ENCODE measurements at places on chromosomes 7 and 10.

GRCh38 chr7:71543396-71543795, 411.5 kb downstream of the GALNT17 start:
- no peak for DNase-seq

DNA sequence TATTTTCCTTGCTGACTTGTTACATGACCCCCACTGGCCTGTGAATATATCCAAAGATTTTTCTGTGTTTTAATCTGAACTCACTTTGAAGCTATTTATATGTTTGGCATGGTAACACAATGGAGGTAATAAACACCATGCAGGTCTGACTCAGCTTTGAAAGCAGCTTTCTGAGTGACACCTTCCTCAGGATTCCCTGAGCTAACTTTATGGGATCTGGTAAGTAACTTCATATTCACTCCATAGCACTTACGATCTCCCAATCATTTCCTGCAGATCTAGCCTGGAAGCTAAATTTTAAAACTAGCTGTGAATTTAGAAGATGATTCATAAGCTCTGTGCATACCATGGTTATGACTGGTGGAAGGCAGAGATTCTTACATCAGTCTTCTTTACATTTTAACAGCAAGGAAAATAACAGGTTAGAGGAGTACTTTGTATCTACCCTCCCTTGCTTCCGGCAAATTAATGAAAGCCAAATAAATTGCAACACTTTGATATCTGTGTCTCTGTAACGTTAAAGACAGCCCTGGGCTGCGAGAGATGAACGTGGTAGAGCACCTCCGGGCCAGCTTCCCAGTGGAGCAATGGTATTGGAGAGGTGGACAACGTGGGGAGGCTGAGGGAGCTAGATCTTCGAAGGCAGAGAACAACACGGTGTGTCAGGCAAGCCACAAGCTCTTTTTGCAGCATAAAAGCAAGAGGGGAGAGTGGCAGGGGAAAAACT, 170.2 kb upstream of the KLF14 start:
- DNase-seq, result peak; percentile 85

GRCh38 chr7:120941064-120941463, 9.5 kb upstream of the ING3 start:
- DNase-seq, result no peak

DNA sequence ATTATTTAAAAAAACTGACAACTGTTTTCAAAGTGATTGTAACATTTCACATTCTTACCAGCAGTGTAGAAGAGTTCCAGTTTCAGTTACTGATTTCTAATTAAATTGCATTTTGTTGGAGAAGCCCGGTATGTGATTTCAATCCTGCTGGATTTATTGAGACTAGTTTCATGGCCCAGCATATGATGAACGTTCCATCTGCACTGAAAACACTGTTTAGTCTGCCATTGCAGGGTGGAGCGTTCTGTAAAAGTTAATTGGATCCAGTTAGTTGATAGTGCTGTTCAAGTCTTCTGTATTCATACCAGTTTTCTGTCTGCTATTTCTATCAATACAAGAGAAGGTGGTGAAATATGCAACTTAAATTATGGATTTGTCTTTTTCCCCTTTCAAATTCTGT, 37.3 kb upstream of the CCNY start:
- DNase-seq, result no peak

DNA sequence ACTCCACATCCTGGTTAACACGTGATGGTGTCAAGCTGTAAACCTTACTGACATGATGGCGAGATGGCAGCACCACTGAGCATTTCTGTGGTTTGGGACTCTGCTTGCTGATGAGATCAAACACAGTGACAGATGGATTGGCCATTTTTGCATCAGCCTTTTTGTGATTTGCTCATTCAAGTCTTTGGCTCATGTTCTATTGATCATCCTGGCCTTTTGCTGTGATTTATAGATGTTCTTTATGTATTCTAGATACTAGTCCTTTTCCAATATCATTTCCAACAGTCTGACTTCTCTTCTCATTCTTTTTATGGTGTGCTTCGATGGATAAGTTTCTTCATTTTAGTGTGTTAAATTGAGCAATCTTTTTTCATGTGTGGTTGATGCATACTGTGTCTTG, 24.7 kb upstream of the DIP2C start:
- no peak for DNase-seq

- DNase-seq, result no peak
Observed at GRCh38 chr10:33336582-33337325, 2.3 kb upstream of the NRP1 start.

GRCh38 chr7:155560982-155561686, 14.8 kb upstream of the CNPY1 start:
- DNase-seq, result no peak

DNA sequence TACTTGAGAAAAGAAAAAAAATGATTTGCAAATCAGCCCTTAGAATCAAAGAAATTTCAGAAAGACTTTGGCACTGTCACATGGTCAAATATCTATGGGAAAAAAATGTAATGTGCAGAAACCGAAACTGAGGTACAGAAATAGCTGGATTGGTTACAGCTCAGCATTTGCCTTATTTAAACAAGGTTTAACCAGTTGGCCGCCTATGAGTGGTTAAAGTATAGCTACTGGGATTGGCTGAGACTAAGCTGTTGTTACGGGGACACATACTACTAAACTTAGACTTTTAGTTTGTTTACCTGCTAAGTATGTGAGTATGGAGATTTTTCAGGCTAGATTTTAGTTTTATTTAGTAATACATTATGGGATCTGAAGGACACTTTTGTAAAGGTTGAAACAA, 38.6 kb downstream of the SFTPD start:
- DNase-seq, result no peak

DNA sequence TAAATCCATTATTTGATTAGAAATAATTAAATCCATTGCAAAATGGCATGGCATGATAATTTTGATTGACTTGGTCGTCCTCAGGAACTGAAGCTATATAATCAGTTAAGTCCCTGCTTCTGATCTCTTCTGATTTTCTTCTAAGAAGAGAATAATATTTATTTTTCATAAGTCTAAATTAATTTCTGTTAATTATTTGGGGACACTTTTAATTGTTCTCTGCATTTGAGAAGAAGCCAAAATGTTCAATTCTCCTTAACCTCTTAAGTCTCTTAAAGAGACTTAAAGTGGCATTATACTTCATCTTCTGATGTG, 67.2 kb downstream of the CAV1 start:
- no peak for DNase-seq

DNA sequence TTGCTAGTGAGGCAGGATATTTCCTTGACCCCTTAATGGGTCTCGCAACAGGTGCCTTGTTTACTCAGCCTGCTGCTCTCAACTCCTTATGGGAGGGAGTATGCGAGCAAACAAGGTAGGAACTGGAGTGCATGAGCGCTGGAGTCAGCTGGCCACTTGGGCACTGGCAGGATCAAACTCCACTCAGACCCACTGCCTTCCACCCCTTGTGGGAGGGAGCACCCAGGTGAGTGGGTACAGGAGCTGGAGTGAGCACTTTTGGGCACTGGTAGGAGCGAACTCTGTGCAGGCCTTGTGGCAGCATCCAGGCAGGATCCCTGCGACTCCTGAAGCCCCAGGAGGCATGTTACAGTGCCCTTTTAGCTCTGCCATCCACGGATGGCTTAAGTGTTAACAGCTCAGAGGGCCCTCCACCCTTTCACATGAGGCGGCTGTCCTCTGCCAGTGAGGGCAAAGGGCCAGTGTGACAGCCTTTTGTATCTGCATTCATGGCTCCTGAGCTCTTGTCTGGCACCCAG, 123.2 kb downstream of the ST7 start:
- DNase-seq, result peak; percentile 3

GRCh38 chr7:3117488-3118231, 74.0 kb upstream of the CARD11 start:
- no peak for DNase-seq

DNA sequence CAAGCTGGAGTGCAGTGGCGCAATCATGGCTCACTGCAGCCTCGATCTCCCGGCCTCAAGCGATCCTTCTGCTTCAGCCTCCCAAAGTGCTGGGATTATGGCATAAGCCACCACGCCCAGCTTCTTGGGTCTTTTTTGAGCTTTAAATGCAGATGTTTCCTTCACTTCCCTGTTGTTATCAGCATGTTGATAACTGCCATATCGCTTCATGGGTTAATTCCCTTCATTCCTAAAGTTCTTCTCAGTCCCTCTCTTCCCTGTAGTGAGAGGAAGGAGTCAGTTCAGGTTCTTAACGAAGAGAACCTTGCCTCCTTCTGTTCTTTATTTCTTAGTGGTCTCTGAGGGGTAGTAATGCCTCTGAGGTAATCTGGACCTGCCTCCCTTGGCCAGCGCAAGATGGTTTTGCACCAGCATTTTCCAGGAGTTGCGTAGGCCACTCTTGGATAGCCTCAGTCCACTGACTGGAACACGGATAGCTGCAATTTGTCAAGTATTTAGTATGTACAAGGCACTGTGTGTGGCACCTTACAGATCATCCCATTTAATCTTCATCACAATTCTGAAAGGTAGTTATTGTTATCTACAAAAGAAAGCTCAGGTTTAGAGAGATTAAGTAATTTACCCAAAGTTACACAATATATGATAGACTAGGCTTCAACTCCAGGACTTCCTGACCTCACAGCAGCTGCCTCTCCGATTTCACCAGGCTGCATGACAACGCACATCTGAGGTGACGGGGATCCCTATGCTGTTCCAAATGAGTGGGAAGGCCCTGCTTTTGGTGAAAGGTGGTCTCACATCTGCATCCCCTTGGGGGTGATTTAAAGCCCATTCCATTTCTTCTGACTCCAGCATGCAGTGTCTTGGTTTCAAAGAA, 60.5 kb downstream of the GATA3 start:
- DNase-seq, result no peak

DNA sequence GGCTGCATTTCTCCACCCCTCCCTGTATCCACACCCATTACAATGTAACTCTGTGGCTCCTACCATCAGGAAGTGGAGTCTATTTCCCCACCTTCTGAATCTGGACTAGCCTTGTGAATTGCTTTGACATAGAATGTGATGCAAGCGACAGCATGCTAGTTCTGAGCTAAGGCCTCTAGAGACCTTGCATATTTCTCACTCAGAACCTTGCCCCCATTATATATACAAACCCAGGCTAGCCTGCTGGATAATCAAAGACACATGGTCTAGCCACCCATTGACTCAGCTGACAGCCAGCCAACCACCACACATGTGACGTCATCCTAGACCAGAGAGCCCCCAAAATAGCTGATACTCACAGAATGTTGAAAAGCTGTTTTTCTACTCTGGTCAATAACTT, 77.9 kb downstream of the CCDC71L start:
- no peak for DNase-seq

DNA sequence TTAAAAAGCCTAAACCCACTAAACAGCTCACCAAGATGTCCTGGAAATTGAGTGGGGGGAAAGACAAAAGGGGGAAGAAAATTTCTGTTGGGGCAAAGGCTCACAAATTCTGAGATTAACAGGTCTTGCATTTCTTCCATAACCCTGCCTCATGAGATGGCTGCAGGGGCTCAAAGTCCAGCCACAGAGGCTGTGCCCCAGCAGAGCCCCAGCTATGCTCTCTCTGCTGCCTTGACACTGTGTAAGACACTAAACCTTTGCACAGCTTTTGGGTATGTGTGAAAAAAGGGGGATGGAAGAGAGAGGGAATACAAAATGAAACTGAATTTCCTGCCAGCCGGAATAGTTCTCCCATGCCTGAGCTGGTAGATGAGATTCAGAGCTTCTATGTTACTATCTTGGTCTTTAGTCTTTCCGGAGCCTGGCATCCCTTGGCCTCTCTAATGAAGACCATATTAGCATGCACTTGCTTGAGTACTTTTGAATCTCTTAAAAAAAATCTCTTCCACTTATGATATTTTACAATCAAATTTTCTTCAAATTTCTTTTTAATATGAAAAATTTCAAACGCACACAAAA, 240.0 kb upstream of the IMMP2L start:
- peak; percentile 9 for DNase-seq

GRCh38 chr7:155145477-155146255, 75.5 kb downstream of the HTR5A start:
- no peak for DNase-seq

DNA sequence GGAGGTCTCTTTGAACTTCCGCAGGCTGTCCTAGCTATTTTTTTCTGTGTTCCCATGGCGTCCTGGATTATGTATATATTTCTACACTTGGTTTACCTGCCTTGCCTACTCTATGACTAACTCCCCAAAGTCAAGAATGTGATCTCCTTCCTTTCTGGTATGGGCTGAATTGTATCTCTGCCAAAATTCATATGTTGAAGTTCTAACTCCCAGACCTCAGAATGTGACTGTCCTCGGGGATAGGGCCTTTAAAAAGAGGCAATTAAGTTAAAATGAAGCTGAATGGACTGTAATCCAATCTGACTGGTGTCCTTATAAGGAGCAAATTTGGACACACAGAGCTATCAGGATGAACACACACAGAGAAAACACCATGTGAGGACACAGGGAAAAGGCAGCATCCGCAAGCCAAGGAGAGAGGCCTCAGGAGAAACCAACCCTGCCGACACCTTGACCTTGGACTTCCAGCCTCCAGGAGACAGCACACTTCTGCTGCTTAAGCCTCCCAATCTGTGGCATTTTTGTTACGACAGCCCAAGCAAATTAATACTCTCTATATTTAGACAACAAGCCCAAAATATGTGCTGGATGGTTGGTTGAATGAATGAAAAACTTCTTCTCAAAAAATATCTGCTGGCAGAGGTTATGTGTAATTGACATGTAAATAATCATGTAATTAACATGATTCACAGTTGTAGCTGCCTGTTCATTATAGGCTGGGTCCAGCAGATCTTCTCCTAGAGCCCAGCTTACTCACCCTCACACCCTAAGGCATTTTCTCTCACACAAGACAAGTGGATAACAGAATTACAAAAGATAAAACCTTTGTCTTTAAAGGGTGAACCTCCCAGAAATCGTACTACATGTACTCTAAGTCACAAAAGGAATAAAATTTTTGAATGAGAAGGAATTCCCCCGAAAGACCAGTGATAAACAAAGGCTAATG, 123.7 kb downstream of the CUBN start:
- no peak for DNase-seq

DNA sequence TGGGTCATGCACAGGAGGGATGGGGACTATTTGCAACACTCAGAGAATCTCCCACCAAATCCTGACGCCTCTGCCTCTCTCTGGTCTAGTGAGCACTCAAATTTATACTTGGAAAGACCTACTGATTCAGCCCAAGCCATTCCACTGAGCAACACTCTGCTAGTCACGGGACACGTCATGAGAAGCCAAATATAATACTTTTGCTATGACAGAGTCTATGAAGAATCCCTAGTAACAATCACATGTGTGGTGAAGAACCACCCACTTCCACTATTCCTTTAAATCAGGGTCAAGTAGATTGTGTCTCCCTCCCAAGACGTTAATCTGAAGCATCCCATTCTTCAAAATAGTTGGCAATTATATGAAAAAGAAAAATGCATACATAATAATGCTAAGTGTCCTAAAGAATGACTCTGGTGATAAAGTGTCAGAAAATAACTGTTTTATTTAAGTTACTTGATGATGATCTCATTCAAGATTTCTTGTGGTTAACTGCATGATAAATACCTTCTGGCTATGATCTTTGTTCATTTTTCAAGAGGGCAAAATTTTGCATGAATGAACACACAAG, 28.5 kb downstream of the CHCHD3 start:
- no peak for DNase-seq

DNA sequence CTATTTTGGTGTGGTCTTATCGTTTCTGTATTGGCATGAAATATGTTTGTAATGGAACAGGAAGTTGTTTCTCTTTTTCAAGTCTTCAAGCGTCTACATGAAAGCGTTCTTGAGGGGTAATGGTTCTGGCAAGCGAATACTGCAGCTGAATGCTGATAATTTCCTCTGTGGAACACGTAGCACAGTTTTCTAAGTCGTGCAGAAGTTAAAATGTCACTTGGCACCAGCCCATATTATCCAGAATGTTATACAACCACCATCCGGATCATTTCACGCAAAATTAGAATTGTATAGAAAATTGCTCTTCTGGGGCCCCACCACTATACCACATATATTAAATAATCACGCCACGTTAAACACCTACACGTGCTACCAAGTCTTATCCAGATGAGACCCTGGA, 354.3 kb downstream of the CALN1 start:
- no peak for DNase-seq

Data from HepG2 (cell line).